GM23338 (cell line): ENCODE measurements at places on chromosomes 13 and 19. TPM values are rescaled to one million over a fixed set of nuclear protein-coding genes. Genes with fewer than 3 reads are reported as not detected.

Gene CIC
- polyA plus RNA-seq: 13.2 and 13.9 TPM in 2 replicates

Gene CPAMD8
- 4.4 and 4.6 TPM in 2 replicates for polyA plus RNA-seq

Gene FGF22
- 1.0 and 1.1 TPM in 2 replicates for polyA plus RNA-seq

Gene KLK11
- polyA plus RNA-seq: 0.28 TPM in 1 of 2 replicates, not detected in the other

Gene RFPL4A
- not detected in 2 replicates for polyA plus RNA-seq
